Endodermal cell (in vitro differentiated cells): ENCODE measurements at places on chromosomes 12 and 14. TPM values are rescaled to one million over a fixed set of nuclear protein-coding genes. Genes with fewer than 3 reads are reported as not detected.

DNA sequence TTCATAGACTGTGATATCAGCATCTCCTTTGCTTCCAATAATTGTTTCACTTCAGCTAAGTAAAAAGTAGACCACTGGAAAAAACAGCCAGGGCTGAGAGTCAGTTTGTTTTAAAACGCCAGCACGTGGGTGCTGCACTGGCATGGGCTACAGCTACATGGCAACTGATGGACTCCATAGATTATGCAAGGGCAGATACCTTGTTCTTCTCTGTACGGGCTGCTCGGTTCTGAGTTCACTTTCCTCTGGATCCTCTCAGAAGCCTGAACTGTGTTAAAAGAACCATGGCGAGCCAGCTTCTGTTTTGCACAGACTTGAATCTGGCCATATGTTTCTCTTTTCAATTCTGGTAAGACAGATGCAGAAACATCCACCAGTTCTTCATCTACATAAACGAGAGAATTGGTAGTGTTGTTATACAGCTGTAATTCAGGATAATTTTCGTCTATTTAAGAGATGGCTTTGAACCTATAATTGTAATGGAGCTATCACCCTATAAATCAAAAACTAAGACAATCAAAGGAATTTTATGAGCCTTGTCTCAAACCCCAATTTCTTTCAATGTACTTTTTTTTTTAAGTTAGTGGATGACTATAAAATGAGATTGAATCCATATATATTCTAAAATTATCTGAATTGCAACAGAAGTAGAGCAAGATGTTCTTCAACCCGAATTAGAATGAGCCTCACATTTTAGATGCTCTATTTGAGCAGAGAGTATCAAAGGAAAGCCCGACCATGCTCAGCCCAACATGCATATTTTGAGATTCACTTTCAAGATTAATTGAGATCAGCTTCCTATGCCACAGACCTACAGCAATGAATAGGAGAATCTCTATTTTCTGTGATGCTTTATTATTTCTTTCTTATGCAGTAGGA lies 31.5 kb downstream of the E2F7 start:
- peaks cover 42% of the 10 kb centered on the region for H3K36me3 ChIP-seq
- no peaks in the 10 kb centered on the region for H3K27me3 ChIP-seq
- H3K4me3 ChIP-seq: no peak overlapping the region

Gene KERA
- total RNA-seq: not detected in 2 replicates

Gene YEATS4
- total RNA-seq: 40.9 and 46.4 TPM in 2 replicates

DNA sequence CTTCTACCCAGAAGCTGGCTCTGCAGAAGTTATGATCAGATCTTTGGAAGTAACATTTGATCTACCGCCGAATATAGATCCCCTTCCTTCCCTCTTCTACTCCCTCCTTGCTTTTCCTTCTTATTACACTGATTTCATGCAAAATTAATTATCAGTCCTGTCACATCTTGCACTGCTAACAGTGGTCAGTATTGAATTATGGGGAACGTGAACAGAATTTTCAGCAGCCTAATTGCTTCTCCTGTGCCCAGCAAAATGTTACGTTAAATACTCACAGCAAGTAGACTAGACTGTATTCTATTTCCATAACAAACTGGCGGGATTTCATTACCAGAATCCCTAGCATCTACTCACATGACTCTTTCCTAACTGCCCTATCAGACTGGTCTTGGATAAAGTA lies 596.9 kb downstream of the DIO2 start:
- no peak overlapping the region for H3K27ac ChIP-seq
- no peak for DNase-seq
- H3K36me3 ChIP-seq: no peaks in the 10 kb centered on the region
- peaks cover 3% of the 10 kb centered on the region for H3K4me1 ChIP-seq
- H3K27me3 ChIP-seq: no peaks in the 10 kb centered on the region

DNA sequence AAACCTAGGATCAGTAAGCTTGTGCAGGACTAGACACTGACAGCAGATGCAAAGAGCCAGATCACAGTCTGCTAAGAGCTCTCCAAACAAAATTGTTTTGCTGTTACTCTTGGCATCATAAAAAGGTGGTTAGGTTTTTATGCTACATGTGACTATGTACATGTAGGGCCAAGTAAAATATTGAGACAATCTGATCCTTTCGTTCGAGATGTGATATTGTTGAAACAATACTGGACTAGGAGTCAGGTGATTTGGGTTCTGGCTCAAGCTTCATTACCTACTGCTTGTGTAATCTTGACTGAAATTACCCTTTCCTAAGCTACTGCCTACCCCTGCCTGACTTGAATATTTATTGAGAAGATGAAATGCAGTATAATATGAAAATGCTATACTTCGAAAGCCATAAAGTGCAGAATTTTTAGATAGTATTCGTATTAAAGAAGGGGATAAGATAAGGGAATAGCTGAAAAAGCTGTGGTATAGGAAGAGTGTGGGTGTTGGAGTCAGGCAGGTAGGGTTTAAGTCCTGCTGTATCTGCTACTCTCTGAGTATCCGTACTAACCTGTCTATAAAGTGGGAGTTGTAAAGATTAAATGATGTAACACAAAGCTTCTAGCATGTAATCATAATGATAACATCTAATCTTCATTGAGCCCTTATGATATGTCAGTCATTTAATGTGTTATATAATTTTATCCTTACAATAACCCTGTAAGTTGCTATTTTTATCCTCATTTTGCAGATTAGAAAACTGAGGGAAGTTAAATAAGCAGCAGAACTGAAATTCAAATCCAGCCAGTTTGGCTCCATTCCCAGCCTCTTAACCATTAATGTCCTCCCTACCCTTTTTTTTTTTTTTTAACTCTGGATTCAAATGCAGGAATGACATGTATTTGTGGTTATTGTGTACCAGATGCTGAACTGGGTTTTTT lies 38.6 kb upstream of the ATF1 start:
- H3K27ac ChIP-seq: no peak overlapping the region
- DNase-seq: no peak
- peaks cover 79% of the 10 kb centered on the region for H3K36me3 ChIP-seq
- no peaks in the 10 kb centered on the region for H3K4me1 ChIP-seq
- no peak overlapping the region for H3K4me3 ChIP-seq

Gene PELI2
- total RNA-seq: 3.0 to 9.9 TPM (median 5.9 TPM) in 3 replicates

Gene INSM2
- total RNA-seq: 0.15 to 0.45 TPM (median 0.21 TPM) in 3 replicates

DNA sequence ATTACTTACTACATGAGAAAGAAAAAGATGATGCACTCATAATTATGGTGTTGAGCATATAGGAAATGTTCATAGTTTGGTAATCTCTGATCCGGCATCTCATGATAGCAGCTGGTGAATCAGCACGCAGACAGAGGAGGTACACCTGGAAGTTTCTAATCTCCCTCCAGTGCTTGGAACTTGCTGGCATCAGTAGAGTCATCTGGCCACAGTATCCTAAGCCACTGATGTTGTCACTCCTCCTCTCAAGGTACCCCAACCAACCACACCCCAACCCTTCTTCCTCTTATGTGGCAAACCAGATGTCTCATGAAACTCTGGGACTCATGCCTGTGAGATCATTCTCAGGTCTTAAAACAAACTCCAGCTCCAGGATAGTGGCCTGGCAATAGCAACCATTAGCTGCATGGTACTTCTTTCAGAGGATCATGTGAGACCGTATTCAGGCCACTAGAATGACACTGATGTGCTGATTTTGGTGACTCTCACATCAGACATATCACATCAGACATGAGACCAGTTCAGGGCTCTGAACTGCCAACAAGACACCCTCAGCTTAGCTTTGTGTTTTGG lies 143.0 kb downstream of the RASSF9 start:
- DNase-seq: no peak
- H3K4me3 ChIP-seq: no peak overlapping the region
- H3K4me1 ChIP-seq: no peaks in the 10 kb centered on the region
- no peaks in the 10 kb centered on the region for H3K36me3 ChIP-seq
- H3K27ac ChIP-seq: no peak overlapping the region

DNA sequence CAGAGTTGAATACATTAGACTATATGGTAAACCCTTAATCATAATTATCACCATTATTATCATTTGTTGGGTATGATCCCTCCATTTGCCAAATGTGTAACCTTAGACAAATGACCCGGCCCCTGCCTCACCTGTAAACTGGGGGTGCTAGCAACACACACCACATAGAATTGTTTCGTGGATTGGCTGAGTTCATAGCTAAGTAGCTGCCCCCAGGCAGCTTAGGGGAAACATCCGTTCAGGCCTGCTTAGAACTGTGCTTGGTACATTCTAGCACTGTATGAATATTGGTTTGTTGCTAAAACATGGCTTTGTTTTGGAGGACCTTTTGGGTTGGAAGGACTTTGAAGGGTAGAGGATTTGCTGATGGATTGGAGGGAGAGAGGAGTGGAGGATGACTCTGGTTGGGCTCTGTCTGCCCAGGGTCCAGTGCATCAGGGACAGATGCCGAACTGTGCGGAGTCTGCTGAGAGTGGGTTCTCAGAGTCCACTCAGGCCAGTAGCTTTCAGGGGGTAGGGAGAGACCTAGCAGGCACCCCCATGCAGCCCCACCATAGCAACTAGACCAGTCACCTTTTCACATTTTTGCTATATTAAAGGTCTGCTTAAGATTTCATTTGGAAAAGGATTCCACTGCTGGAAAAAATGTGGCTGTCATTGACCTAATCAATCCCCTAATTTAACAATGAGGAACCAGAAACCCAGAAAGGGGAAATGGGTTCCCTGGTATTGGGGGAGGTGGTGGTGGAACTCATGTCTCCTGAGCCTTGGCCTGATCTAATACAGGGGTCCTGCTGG lies 2.2 kb downstream of the RIN3 start:
- no peaks in the 10 kb centered on the region for H3K4me1 ChIP-seq
- H3K36me3 ChIP-seq: no peaks in the 10 kb centered on the region
- no peak overlapping the region for H3K27ac ChIP-seq

Gene ANO2
- 6.8 to 14.3 TPM (median 13.4 TPM) in 3 replicates for total RNA-seq

DNA sequence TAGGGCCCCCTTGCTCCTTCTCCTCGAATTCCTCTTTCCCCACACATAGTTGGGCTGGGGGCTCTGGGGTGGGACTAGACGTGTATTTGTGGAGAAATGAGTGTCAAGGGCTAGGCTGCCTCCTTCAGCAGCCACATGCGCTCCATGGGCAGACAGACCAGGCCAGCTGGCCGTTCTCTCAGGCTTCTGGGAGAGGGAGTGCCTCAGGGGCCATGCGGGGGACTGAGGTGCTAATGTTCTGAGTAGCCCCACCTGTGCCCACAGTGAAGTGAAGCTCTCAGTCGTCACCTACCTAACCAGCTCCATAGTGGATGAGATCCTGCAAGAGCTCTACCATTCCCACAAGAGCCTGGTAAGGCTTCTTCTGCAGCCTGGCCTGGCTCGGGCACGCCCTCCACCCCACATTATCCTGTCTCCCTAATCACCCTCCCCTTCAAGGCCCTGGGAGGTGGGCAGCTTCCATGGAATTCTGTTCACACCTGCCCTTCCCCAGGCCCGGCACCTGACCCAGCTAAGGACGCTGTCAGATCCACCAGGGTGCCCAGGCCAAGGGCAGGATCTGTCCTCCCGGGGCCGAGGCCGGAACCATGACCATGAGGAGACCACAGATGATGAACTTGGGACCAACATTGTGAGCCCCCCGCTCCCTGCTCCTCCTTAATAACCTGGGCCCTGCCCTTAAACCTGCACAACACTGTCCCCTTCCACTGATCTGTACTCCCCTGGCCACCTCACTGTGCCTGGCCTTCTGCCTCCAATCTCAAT lies 9.0 kb upstream of the CPNE6 start:
- DNase-seq: no peak
- no peaks in the 10 kb centered on the region for H3K27me3 ChIP-seq
- H3K27ac ChIP-seq: no peak overlapping the region
- H3K4me1 ChIP-seq: no peaks in the 10 kb centered on the region
- H3K36me3 ChIP-seq: no peaks in the 10 kb centered on the region

- H3K4me1 ChIP-seq: peaks cover 8% of the 10 kb centered on the region
- H3K36me3 ChIP-seq: no peaks in the 10 kb centered on the region
- DNase-seq: no peak
- no peak overlapping the region for H3K4me3 ChIP-seq
- H3K27ac ChIP-seq: no peak overlapping the region
Observed at GRCh38 chr12:103884316-103884715, 43.3 kb upstream of the NT5DC3 start.

DNA sequence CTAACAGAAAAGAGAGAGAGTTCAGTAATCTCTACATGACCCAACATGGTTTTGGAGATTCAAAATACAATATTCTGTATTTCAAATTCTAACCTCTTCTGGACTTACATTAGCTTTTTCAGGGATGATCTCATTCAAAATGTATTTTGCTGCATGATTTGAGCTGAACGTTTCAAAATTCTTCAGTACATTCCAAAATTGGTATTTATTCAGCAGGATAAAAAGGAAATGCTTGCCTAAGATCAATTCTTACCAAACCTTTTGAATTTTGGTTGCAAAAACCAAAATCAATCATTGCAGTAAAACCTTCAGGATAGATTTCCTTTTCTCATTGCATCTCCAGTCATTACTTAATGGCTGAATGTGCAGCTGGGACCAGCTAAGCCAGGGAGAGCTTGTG lies 1761.3 kb upstream of the SEL1L start:
- DNase-seq: no peak
- H3K4me1 ChIP-seq: no peaks in the 10 kb centered on the region
- no peaks in the 10 kb centered on the region for H3K36me3 ChIP-seq

GRCh38 chr12:1859643-1860042 lies 39.3 kb downstream of the LRTM2 start:
- H3K36me3 ChIP-seq: no peaks in the 10 kb centered on the region
- H3K27ac ChIP-seq: no peak overlapping the region

- no peak overlapping the region for H3K4me3 ChIP-seq
- H3K4me1 ChIP-seq: no peaks in the 10 kb centered on the region
- no peak for DNase-seq
- H3K27ac ChIP-seq: no peak overlapping the region
- H3K27me3 ChIP-seq: no peaks in the 10 kb centered on the region
Observed at GRCh38 chr12:67280572-67280971, 11.4 kb downstream of the CAND1 start.
